Vagina (tissue), 2 donors: ENCODE measurements at places on chromosomes 13 and 19.

- DNase-seq, result no peak
These were observed 3.9 kb upstream of the IL12RB1 start for GRCh38 chr19:18090545-18091216.

DNA sequence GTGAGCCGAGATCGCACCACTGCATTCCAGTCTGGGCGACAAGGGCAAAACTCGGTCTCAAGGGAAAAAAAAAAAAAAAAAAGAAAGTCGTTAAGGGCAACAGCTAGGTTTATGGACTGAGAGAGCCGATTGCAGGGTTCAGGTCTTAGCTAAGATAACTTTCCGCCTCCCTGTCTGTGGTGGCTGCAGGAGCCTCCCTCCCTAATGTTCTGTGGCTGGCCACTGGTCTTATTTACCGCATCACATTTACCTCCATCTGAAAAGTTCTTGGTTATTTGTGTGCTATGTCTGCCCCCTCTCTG, 722 bp upstream of the CRTC1 start:
- no peak for DNase-seq

- peak; percentile 89 for DNase-seq
These were observed 1.8 kb upstream of the SLC27A1 start for GRCh38 chr19:17468302-17469091.

- no peak for DNase-seq
These were observed 6.5 kb downstream of the RAB11B start for GRCh38 chr19:8396563-8397203.

DNA sequence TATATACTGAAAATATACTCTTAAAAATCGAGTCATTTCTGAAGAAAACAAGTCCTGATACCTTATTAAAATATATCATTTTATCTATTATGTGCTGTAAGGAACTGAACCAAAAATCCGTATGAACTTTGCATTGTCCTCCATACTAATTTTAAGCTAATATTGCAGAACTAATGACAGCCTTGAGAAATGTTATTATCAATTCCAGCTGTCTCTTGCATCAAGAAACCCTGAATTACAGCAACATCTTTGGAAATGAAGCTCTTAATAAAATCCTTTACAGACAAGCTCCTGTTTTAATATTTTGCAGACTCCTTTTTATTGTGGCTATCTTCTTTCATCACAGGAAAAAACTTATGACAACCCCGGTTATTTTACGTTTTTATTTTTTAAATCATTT, 1335.3 kb downstream of the EFNB2 start:
- no peak for DNase-seq

- DNase-seq, result no peak
These were observed at the start of gene ZNF728 for GRCh38 chr19:23002690-23003422. TSS of gene ZNF728 (minus strand) at chr19:23003176. CDS start at chr19:23003030, 146 bp downstream.

DNA sequence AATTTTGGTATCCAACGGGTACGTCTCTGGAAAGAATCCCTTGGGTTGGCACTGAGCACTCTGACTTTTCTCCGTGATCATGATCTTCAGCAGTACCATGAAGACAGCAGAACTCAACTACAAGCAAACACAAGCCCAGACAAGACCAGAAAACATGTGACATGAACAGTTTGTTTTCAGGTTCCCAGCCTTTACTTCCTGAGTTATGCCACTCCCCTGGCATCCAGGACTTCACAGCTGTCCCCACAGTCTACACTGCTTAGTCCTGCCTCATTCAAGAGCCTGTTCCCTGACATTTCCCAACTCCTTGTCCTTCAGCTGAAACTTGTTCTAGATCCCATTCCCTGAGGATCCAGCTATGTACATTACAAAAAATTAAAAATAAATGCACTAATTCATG, 4.9 kb upstream of the N4BP2L1 start:
- DNase-seq, result no peak

DNA sequence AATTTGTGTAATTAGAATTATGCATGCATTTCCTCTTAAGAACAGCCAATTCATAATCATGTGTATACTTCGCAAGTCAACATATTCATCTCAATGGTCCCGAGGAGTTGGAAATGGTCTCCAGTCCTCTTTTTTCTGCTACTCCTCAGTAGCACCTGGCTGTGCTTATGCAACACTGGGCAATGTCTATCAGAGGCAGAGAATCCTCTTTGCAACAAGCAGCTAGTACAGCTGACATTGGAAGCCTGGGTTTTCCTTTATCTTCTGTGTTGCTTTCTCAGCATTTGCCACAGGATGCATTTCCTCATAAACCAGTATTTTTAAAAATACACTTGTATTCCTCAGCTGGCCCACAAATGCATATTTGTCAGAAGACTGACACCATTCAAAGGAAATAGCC, 405.3 kb upstream of the GPC6 start:
- DNase-seq, result no peak

GRCh38 chr13:79604752-79605151, 123.8 kb downstream of the NDFIP2 start:
- DNase-seq, result no peak

GRCh38 chr19:10924597-10924996, 3.8 kb downstream of the YIPF2 start:
- no peak for DNase-seq

DNA sequence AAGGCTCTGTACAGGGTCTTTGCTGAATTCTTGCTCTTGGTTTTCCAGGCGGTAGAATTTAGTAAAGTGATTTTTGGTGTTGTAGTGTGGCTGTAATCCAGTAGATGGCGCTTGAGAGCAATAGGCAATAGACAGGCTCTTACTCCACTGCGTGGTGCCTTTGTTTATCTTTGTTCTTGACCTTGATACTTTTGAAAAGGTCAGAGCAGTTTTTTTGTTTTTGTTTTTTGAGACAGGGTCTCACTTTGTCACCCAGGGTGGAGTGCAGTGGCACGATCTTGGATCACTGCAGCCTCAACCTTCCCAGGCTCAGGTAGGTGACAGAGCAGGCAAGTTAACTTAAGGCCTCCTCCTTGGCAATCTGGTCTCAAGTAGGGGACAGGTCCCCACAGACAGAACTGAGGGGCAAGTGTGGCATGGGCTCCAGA, 12.2 kb upstream of the LILRA5 start:
- no peak for DNase-seq

DNA sequence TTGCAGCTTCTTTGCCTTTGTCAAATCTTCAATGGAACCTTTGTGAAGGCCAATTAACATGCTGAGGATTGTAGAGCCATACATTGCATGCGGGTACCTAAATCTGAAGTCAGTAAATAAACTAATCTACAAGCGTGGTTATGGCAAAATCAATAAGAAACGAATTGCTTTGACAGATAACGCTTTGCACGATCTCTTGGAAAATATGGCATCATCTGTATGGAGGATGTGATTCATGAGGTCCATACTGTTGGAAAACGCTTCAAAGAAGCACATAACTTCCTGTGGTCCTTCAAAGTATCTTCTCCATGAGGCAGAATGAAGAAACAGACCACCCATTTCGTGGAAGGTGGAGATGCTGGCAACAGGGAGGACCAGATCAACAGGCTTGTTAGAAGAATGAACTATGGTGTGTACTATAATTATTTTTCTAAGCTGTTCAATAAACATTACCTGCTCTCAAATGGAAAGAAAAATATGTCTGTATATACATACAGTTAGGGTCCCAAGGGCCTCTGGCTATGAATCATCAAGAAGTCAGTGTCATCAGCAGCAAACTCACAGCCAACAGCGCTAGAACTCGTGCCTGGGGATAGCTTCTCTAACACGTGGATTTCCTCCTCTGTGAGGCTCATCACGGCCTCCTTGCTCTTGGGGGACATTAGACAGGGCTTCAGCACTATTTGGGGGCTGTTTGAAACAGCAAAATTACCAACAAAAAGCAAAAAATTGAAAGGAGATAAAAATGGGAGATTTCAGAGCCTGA, 2.9 kb upstream of the CD70 start:
- DNase-seq, result no peak

DNA sequence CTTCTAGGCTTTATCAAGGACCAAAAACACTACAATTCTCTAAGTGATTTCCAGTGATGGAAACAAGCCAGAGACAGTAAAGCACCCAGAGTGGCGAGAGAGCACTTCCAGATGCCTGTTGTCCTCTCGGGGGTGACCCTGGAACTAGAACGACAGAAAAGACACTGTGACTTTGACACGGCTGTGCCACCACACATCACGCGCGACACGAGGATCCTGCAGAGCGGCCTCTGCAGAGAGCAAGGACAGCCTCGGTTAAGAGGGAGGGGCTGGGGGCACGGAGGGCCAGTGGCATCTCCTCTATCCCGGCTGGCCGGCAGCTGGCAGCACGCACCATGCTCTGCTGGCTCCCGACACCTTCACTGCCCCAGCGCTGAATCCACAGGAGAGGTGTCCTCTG, 42.3 kb downstream of the SUGP2 start:
- DNase-seq, result no peak

GRCh38 chr19:8569066-8569771, 8.0 kb downstream of the MYO1F start:
- no peak for DNase-seq

DNA sequence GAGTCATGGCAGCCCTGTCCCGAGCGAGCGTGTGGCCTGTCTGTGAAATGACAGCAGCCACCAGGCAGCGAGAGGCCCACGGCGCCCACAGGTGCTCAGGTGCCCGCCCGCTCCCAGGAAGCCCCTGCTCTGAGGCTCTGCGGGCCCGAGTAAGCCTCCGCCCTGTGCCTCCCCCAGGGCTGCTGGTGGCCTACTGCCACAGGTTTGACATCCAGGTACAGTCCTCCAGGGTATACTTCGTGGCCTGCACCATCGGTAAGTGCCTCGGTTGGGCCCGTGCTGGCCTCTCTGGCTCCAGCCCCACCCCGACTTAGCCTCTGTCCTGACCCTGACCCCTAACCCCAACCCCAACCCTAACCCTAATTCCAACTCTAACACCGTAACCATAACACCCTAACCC, 15.0 kb upstream of the TMPRSS9 start:
- DNase-seq, result no peak

DNA sequence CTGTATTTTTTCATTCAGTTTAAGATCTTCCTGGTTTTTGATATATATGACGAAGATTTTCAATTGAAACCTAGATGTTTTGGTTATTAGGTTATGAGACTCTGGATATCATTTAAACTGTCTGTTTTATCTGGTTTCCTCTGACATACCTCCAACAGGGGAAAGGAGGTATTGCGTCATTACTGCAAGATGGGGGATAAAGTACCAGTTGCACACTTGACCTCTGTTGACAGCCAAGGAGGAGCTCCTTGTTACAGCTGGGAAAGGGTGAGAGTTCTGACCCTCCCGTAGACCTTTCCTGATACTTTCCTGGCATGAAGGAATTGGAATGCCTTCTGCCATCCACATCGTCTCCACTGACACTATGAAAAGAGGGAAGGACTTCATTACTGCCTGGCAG, 82.0 kb upstream of the SHISA2 start:
- DNase-seq, result no peak

DNA sequence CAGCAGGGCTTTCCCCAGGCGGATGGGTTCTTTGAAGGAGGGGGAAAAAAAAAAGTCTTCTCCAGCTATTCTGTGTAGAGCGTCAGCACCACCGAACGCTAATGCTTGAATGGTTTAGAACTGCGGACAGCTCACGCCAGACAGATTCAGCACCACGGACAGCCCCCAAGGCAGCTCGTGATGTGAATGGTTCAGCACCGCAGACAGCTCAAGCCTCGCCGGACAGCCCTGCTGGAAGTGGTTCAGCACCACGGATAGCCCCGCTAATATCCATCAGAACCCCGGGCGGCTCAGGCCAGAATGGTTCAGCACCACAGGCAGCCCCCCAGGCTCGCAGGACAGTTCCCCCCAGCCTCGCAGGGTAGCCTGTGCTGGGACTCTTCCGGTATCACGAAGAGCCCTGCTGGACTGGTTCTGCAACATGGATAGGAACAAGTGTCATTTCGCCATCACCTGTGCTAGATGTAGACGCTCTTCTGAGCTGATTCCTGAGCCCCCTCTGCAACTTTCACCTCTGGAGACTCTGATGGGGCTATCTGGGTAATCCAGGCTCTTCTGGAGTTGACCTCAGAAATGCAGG, 4.9 kb upstream of the SMIM17 start:
- DNase-seq, result no peak

- DNase-seq, result no peak
These were observed 8.0 kb downstream of the ANGPTL8 start for GRCh38 chr19:11247391-11247790.

GRCh38 chr13:31909864-31910551, 121.6 kb upstream of the FRY start:
- DNase-seq, result no peak

GRCh38 chr13:112754281-112755025, 64.6 kb downstream of the ATP11A start:
- DNase-seq, result no peak

- DNase-seq, result no peak
These were observed 43.9 kb downstream of the SLC10A2 start for GRCh38 chr13:103022336-103022735.

DNA sequence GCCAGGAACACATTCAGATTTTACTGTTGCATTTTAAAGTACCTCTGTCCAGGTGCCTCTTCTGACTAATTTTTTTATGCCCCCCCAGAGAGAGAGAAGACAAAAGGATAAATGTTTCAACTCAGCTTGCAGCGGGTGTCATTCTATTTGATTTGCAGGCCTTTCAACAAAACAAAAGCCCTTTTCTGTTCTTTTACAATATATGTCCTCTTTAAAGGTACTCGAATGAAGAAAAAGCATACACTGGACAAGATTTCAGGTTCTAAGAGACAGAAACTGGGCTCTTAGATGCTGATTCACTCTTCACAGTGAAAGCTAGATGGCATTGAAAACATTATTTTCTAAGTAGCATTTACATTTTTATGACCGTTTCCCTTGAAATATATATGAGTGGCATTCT, 2.9 kb upstream of the FRY start:
- DNase-seq, result no peak

DNA sequence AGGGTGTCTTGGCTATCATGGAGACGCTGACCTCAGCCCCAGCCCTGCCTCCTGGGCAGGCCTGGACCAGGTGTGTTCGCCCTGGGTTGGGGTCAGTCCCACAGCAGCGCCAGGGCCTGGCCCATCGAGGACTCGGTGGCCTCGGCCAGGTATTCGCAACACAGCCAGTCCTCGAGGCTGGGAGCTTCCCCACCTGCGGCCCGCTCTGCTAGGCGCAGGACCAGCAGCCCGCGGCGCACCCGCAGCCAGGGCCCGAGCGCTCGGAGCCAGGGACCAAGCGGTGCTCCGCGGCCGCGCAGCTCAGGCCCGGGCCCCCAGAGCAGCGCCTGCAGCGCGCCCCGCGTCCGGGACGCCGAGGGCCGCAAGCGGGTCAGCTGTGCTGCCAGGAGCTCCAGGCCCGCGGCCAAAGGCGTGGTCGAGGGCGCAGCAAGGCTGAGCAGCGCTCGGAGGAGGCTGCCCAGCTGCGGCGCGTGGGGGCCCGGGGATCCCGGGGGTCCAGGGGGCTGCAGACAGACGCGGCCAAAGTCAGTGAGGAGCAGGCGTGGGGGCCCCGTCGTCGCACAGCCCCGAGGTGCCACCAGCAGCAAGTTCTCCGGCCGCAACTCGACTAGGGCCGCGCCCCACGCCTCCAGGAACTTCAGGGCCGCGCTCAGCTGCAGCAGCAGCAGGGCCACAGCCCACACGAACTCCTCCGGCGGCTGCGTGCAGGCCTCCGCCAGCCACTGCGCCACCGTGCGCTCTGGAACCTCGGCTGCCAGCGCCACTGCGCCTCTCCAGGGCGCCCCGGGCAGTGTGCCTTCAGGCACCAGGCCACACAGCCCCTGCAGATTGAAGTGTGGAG, 6.2 kb downstream of the PEAK3 start:
- no peak for DNase-seq
